ENCODE measurements at places on chromosomes 7 and 10. TPM values are rescaled to one million over a fixed set of nuclear protein-coding genes. Genes with fewer than 3 reads are reported as not detected.

POLL gene
- total RNA-seq: 16.4 TPM

HOXA9 gene
- 14.2 TPM for total RNA-seq

GRID2IP gene
- total RNA-seq: not detected

TCAF1 gene
- total RNA-seq: 77.6 TPM

IRF5 gene
- not detected for total RNA-seq

SFTPA1 gene
- not detected for total RNA-seq

ACSL5 gene
- total RNA-seq: 1.4 TPM

CH25H gene
- 0.29 TPM for total RNA-seq

AKR1C2 gene
- 6.3 TPM for total RNA-seq

GNG11 gene
- total RNA-seq: 93.5 TPM

CFAP69 gene
- total RNA-seq: 3.6 TPM

NEUROD6 gene
- total RNA-seq: not detected

LEP gene
- total RNA-seq: not detected

SRRM3 gene
- 0.66 TPM for total RNA-seq

SPDYE2 gene
- total RNA-seq: not detected

LRMDA gene
- total RNA-seq: 0.22 TPM

CPEB3 gene
- total RNA-seq: 0.86 TPM

SPDYE16 gene
- not detected for total RNA-seq

TEX47 gene
- total RNA-seq: not detected

MKLN1 gene
- 34.8 TPM for total RNA-seq

PRF1 gene
- not detected for total RNA-seq

FZD8 gene
- 151 TPM for total RNA-seq

NKX2-3 gene
- total RNA-seq: not detected

CLDN4 gene
- not detected for total RNA-seq

ANKRD22 gene
- total RNA-seq: not detected

PTPRZ1 gene
- 0.29 TPM for total RNA-seq

ANXA8 gene
- 18.6 TPM for total RNA-seq

GRM3 gene
- total RNA-seq: not detected

FAM53B gene
- total RNA-seq: 8.5 TPM

TFEC gene
- not detected for total RNA-seq

CACNB2 gene
- total RNA-seq: 0.14 TPM

ARHGEF5 gene
- total RNA-seq: 3.1 TPM

TMEM178B gene
- not detected for total RNA-seq

FXYD4 gene
- not detected for total RNA-seq

CYP3A7 gene
- total RNA-seq: not detected

SPDYE9 gene
- total RNA-seq: not detected

MBL2 gene
- not detected for total RNA-seq

SLC26A3 gene
- not detected for total RNA-seq

SEMA3D gene
- 1.3 TPM for total RNA-seq

PNLIP gene
- not detected for total RNA-seq

BLNK gene
- total RNA-seq: not detected

ZNF107 gene
- total RNA-seq: 0.66 TPM

GPER1 gene
- 3.4 TPM for total RNA-seq

DLG5 gene
- 64.1 TPM for total RNA-seq

RBM20 gene
- under 0.01 TPM for total RNA-seq

PIK3AP1 gene
- 0.43 TPM for total RNA-seq

TSPAN15 gene
- 17.1 TPM for total RNA-seq

MYOF gene
- 126 TPM for total RNA-seq

All from placental pericyte (primary cell).